ENCODE measurements at places on chromosomes 7 and 10. TPM values are rescaled to one million over a fixed set of nuclear protein-coding genes. Genes with fewer than 3 reads are reported as not detected.

Gene C10orf62
- not detected for total RNA-seq

Gene FAM131B
- total RNA-seq: 1.8 TPM

Gene SKIDA1
- 0.58 TPM for total RNA-seq

Gene ATRNL1
- 0.74 TPM for total RNA-seq

Gene TBXAS1
- 35.2 TPM for total RNA-seq

Gene NAT16
- total RNA-seq: not detected

Gene LIPJ
- not detected for total RNA-seq

Gene PLCE1
- total RNA-seq: 5.7 TPM

Gene SNX10
- 52.8 TPM for total RNA-seq

Gene OR2A12
- total RNA-seq: not detected

Gene HOXA13
- total RNA-seq: 1.9 TPM

Gene MUC12
- total RNA-seq: 0.32 TPM

Gene C7orf57
- total RNA-seq: not detected

Gene YWHAG
- 297 TPM for total RNA-seq

Gene ADAM12
- 77.9 TPM for total RNA-seq

Gene NANOS1
- total RNA-seq: 54.3 TPM

Gene FRMPD2
- not detected for total RNA-seq

Gene NRCAM
- 9.1 TPM for total RNA-seq

Gene SEMA3E
- total RNA-seq: 3.2 TPM

Data from mesenteric fat pad (tissue), 1 donor.